ENCODE measurements at places on chromosomes 13 and 19.

- no peak for ATAC-seq
These were observed 34.4 kb upstream of the OXGR1 start for GRCh38 chr13:97028441-97029299.

- ATAC-seq, result no peak
These were observed 370.6 kb downstream of the DIAPH3 start for GRCh38 chr13:59793107-59793506.

DNA sequence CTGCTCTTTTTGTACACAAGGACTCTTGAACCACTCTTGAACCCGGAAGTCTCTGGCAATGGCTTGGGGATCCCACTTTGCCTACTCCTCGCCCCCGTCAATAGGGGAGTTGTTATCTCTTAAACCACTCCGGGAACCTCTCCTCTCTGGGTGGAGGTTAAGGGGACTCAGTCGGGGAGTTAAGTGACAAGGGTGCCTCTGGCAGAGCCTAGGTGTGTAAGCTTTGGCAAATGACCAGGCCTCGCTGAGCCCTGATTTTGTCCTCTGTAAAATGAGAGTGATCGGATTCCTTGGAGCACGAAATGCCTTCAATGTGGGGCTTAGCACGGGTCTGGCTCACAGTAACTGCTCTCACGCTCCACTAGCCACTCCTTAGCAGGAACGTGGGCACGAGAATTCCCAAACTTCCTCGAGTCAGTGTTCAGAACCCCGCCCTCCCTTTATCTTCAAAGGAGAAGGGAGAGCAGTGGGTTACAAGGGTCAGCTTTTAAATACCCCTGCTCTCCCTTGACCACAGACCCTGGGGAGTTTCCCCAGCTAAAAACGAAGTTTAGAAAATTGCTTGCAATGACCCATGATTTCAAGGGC, 193.3 kb downstream of the KATNAL1 start:
- peak; percentile 2 for ATAC-seq

DNA sequence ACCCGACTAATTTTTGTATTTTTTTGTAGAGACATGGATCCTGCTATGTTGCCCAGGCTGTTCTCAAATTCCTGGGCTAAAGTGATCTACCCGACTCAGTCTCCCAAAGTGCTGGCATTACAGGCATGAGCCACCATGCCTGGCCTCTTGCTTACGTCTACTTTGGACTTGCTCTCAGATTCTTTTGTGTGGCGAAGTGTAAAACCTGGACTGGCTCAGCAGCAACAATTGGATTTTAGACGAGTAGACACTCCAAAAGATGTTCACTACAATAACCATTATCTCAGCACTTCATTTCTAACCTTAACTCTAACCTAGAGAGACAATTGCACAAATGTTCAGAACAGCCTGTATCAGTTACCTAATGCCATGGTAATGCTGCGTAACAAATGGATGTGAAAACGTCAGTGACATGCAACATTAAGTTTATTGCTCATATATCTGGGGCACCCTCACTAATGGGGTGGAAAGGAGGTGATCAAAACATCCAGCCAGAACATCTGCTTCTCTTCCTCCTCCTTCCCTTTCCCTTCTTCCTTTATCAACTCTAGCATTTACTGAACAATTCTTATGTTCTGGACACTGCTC, 124.9 kb upstream of the MRI1 start:
- no peak for ATAC-seq

GRCh38 chr13:41470196-41470595, 12.8 kb downstream of the RGCC start:
- no peak for ATAC-seq

GRCh38 chr13:61253105-61253877, 162.4 kb downstream of the PCDH20 start:
- no peak for ATAC-seq

- ATAC-seq, result peak; percentile 80
These were observed 2758.2 kb downstream of the PCDH9 start for GRCh38 chr13:64471916-64472315.

- ATAC-seq, result peak; percentile 3
These were observed 2.4 kb downstream of the FOSB start for GRCh38 chr19:45469945-45470761.

DNA sequence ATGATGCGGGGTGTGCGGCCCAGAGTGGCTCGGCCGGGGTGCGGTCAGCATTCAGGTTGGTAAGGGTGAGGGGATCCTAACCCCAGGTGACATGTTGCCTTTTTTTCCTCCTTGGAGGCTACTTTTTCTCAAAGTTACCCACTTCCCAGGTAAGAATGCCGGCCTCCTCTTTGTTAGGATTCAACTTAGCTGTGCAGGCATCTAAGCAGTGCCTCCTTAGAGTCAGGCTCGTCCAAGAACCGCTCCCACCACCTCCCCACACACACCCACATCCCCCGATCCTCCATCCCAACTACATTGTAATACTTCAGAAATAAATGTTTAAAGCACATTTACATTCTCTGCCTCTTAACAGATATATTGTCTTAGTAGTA, 733 bp upstream of the ENOX1 start:
- ATAC-seq, result no peak

Data from motor neuron (in vitro differentiated cells).